ENCODE measurements at places on chromosomes 1 and 21. TPM values are rescaled to one million over a fixed set of nuclear protein-coding genes. Genes with fewer than 3 reads are reported as not detected.

DNA sequence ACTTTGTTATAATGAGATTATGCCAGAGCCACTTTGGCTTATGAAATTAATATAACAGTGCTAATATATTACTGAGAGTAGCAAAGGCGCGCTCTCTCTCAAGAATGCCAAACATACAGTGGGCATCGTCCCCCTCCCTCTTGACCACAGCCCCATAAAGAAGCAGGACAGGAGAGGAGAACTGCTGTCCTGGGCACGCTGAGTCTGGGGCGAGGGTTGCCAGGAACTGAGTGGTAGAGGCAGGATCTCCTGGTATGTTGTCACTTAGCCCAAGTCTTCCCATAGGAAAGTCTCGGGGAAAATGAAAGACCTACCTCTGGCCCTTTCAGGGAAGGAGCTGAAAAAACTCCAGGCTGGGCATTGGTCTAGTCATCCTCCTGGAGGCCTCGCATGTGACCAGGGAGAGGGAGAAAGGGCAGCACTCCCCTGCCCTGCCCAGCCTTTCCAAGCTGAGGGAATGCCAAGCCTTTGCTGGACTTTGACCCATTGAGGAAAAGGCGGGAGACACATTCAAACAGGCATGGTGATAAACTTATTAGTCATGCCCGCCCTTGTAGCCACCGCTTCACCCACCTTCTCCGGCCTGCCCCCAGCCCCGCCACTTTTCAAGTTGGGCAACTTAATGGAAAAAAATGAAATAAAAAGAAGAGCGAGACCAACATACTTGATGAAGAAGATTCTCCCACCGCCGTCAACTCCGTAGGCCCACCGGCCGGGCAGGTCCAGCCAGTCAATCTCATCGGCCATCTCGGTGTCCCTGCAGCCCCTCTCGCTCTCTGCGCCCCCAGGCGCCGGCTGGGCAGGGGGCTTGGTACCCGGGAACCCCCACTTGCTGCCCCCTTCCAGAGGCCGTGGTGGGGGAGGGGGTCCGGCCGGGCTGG is 17.4 kb upstream of the PLEKHA6 start:
- H3K27me3 ChIP-seq = peaks cover 49% of the 10 kb centered on the region
- no peaks in the 10 kb centered on the region for H3K36me3 ChIP-seq
- H3K27ac ChIP-seq = no peak overlapping the region

GRCh38 chr1:27298632-27299384 is 23.2 kb upstream of the TMEM222 start:
- H3K36me3 ChIP-seq = peaks cover 71% of the 10 kb centered on the region
- peak overlapping the region; percentile 91 for H3K27ac ChIP-seq

DNA sequence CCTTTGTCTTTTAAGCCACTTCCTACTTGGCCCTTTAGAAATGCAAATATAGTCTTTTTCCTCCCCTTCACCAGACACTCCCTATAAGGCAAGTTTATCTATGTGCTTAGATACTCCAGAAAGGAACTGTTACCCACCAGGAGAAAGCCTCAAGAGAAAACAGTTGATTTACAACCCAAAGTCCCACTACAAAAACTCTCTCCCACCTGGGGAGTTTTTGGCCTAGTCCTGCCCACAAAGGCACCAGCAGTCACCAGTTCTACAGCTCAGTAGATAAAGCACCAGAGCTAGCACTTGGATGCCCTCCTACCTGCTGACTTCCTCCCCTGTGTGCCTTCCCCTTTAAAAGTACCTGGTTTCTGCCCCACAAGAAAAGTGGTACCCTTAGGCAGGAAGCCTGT is 27.7 kb upstream of the HAO2 start:
- no peaks in the 10 kb centered on the region for H3K36me3 ChIP-seq
- no peak overlapping the region for H3K4me3 ChIP-seq
- H3K27me3 ChIP-seq = no peaks in the 10 kb centered on the region
- H3K27ac ChIP-seq = no peak overlapping the region

DNA sequence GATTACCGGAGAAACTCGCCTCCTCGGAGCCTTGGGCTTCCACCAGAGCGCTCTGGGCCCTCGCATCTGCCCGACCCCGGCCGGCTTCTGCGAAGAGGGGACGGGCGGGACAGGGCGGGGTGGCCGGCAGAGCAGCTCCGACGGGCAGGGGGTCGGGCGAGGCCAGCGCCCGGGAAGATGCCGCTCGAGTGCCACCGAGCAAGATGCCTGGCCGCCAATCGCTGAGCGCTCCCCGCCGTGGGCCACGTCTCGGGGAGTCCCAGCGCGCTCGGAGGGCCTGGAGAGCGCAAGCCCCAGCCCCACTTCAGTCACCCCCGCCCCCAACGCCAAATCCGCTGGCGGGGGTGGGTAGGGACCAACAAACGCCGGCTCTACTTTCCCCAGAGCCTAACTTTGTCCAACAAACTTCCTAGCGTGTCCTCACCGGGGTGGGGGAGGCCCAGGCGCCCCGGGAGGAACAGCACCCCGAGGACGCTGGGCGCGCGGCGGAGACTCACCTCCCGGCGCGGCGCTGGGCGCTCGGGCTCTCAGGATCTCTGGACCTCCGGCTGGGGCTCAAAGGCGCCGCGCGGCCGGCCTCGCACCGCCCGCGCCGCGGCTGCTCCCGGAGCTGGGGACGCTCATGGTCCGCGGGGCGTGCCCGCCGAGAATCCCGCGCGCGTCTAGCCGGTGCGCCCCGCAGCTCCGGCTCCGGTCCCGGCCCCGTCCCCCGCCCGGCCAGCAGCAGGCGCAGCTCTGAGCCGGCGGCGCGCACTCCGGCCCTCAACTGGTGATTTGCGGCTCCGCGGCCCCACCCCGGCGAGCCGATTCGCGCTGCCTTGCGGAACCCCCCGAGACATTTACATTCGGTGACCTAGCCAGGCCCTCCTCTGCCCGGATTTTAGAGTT is at the start of gene BCAR3:
BCAR3 (minus strand) TSS at position 737 of the 888 bp plus-strand sequence. CDS start 6,907 bp downstream, outside the sequence.
- no peak for DNase-seq
- H3K36me3 ChIP-seq = no peaks in the 10 kb centered on the region
- H3K27me3 ChIP-seq = peaks cover 7% of the 10 kb centered on the region
- peak within 1 kb of the TSS; percentile 68 for H3K4me3 ChIP-seq
- peaks cover 14% of the 10 kb centered on the region for H3K4me1 ChIP-seq
- peak within 1 kb of the TSS; percentile 83 for H3K27ac ChIP-seq

The MTARC1 gene
- 27.9 TPM for polyA plus RNA-seq

- no peak for DNase-seq
- peaks cover 3% of the 10 kb centered on the region for H3K4me1 ChIP-seq
- H3K27ac ChIP-seq = no peak overlapping the region
Observed at GRCh38 chr1:43766086-43766784, 58.9 kb downstream of the ST3GAL3 start.

DNA sequence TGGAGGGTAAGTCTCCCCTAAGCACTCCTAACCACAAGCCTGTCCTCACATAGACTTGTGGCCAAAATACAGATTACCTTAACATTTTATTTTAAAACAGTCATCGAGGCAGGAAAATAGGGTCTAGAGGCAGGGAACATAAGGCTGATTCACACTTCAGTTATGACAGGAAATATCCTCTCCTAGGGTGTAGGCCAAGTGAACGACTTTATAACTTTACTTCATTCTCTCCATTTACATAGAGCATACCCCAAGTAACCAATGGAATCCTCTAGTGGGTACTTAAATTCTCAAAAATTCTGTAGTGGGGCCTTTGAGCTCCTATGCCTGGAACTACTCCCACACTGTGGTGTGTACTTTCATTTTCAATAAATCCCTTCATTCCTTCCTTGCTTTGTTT is 113.0 kb downstream of the WDR3 start:
- no peaks in the 10 kb centered on the region for H3K4me1 ChIP-seq
- no peaks in the 10 kb centered on the region for H3K27me3 ChIP-seq
- no peak overlapping the region for H3K4me3 ChIP-seq
- no peak overlapping the region for H3K27ac ChIP-seq
- no peaks in the 10 kb centered on the region for H3K36me3 ChIP-seq

DNA sequence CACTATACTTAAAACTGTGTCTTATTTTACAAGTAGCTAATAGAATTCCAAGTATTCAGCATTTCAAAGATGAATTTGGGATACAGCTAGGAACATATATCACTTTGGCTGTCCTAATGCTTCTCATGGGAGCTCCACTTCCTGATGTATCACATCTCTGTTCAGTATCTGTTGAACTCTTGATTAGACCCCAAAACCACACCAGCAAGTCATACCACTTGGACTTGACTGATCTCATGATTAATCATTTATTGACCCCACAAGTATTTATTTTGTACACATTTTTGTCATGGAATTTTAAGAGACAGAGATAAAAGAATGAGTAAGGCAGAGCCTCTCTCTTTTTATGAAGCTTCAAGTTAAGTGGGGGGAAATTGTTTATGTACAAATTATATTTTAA is 30.0 kb downstream of the TMPRSS15 start:
- no peaks in the 10 kb centered on the region for H3K27me3 ChIP-seq
- H3K27ac ChIP-seq = no peak overlapping the region
- no peaks in the 10 kb centered on the region for H3K4me1 ChIP-seq
- no peak overlapping the region for H3K4me3 ChIP-seq

- no peaks in the 10 kb centered on the region for H3K4me1 ChIP-seq
- H3K4me3 ChIP-seq = no peak overlapping the region
- DNase-seq = no peak
Observed at GRCh38 chr1:201291916-201292315, 8.6 kb downstream of the PKP1 start.

The TAF13 gene
- polyA plus RNA-seq = 90.8 TPM

DNA sequence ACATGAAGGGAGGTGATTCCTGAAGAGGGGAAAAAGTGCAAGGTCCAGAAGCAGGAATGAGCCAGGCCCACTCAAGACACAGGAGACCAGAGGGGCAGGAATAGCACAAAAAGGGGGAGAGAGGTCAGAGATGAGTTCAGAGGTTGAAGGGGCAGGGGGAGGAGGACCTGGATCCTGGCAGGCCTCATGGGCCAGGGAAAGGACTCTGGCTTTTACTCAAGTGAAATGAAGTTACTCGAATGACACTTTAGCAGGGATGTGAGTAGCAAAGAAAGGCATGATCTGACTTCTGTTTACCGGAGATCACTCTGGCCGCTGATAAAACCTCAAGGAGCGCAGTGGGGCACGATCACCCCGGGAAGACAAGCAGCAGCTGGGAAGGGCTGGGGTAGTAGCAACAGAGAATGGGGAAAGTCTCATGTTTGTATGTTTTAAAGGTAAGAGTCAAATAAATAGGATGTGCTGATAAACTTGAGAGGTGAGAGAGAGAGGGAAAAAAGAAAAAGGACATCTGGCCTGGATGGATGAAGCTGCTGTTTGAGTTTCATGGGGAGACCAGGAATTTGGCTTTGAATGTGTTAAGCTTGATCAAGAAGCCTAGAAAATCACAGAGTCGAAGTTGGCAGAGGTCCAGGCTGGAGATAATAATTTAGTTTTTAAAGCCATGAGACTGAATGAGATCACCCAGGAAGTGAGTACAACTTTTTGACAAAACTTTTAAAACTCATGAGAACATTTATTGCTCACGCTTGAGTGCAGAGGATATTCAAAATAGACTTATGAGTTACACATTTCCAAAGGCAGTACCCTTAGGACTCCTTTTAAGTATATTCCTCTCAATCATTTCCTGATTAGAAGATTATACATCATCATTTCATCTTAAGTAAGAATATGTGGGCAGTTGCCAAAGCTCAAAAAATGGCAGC is 156.0 kb downstream of the RERE start:
- peaks cover 17% of the 10 kb centered on the region for H3K4me1 ChIP-seq
- no peak overlapping the region for H3K4me3 ChIP-seq
- no peak for DNase-seq
- no peaks in the 10 kb centered on the region for H3K27me3 ChIP-seq
- H3K27ac ChIP-seq = peak overlapping the region; percentile 1

The JAM2 gene
- 98.3 TPM for polyA plus RNA-seq

DNA sequence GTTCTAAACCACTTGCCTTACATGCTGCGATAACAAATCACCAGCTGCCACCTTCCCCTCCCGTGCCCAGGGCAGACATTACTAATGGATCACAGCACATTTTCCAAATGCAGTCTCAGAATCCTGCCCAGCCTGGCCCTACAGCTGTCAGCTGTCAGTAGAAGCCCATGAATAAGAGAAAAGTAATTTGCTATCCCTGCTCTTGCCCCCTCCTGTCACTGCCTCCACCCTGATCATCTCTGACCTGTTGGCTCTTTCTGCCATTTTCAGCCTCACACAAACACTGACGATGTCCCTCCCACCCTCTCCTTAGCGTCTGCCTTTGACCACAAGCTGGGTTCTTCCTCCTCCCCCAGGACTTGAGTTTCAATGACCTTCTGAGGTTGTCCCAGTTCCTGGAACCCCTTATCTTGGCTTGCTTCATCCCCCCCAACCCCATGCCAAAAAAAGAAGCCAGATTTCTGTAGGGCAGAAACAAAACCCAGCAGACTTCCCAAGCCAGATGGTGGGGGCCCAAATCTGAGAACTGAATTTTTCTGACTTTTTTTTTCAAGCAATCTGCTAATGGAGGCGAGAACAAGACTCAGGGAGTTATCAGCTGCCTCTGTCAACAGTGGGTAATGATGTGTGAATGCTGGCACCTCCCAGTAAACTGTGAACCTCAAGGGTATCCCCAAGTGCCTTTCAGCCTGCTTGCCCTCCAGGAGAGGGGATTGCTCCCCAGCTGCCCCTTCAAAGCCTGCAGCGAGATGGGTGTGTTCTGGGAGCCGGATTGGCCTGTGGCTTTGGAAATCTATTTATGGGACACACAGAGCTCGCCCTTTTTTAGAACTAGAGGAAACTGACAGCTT is 216.5 kb upstream of the VAMP3 start:
- no peak overlapping the region for H3K4me3 ChIP-seq
- H3K27me3 ChIP-seq = no peaks in the 10 kb centered on the region
- H3K27ac ChIP-seq = no peak overlapping the region
- DNase-seq = no peak

DNA sequence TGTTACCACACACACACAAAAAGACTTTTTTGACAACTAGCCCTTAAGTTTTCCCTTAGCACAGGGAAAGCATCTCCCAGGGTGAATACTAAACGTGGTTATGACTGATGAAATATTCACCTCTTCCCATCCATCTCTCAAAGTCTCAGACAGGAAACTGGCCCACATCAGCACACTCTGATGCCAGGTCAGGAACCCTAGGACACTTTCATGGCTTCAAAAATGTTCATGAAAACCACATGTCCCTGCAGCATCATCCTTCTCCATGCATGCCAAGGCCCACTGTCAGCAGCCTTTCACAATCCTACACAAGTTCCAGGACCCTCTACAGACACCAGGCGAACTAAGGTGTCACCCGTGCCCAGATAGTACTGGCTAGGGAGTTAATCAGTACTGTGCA is 68.7 kb downstream of the DNTTIP2 start:
- no peak for DNase-seq
- H3K4me3 ChIP-seq = no peak overlapping the region
- no peaks in the 10 kb centered on the region for H3K27me3 ChIP-seq
- no peak overlapping the region for H3K27ac ChIP-seq

Measured in spinal cord (tissue), 10 donors.